ENCODE measurements at places on chromosomes 7 and 10.

GRCh38 chr7:44327981-44328380 is 2.6 kb upstream of the CAMK2B start:
- H3K4me3 ChIP-seq, result no peak overlapping the region
- no peak for DNase-seq

GRCh38 chr10:809671-810350 is 120.3 kb upstream of the DIP2C start:
- DNase-seq, result no peak
- H3K4me3 ChIP-seq, result no peak overlapping the region
- H3K27me3 ChIP-seq, result no peaks in the 10 kb centered on the region
- H3K36me3 ChIP-seq, result no peaks in the 10 kb centered on the region
- H3K27ac ChIP-seq, result no peak overlapping the region

DNA sequence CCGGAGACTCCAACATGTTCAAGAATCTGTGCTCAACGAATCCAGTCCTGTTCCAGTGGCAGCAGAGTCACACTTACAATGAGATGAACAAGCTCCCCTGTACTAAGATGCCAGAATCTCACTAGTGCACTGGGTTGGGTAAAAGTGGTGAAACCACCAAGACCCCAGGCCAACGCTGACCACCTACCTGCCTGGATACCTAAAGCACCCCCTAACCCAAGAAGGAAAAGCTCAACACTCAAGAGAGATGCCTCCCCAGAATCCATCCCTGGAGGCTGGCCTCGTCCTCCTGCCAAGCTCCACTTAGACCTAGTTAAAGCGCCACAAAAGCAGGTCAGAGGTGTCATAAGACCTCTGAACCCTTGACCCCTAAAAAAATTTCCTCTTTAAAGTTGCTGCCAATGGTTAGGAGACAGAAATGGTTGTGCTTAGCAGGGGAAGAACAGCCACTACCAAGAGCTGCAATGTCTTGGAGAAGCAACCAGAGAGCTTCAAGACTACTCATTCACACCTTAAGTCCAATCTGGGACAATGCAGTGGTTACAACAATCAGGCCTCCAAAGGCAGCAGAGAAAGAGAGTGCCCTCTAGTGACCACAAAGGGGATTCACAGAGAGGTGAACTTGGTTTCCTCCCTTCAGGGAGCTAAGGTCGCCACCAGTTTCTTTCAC is 94.6 kb upstream of the MACROH2A2 start:
- no peak overlapping the region for H3K27ac ChIP-seq
- DNase-seq, result peak; percentile 88
- no peaks in the 10 kb centered on the region for H3K27me3 ChIP-seq
- no peak overlapping the region for H3K4me3 ChIP-seq
- peaks cover 13% of the 10 kb centered on the region for H3K36me3 ChIP-seq

GRCh38 chr10:130393342-130393741 is 257.2 kb downstream of the GLRX3 start:
- H3K4me3 ChIP-seq, result no peak overlapping the region
- no peak for DNase-seq
- no peaks in the 10 kb centered on the region for H3K27me3 ChIP-seq
- H3K4me1 ChIP-seq, result no peaks in the 10 kb centered on the region
- no peak overlapping the region for H3K27ac ChIP-seq

GRCh38 chr7:47049234-47049774 is 532.6 kb downstream of the TNS3 start:
- no peak overlapping the region for H3K4me3 ChIP-seq
- DNase-seq, result no peak
- no peaks in the 10 kb centered on the region for H3K4me1 ChIP-seq

DNA sequence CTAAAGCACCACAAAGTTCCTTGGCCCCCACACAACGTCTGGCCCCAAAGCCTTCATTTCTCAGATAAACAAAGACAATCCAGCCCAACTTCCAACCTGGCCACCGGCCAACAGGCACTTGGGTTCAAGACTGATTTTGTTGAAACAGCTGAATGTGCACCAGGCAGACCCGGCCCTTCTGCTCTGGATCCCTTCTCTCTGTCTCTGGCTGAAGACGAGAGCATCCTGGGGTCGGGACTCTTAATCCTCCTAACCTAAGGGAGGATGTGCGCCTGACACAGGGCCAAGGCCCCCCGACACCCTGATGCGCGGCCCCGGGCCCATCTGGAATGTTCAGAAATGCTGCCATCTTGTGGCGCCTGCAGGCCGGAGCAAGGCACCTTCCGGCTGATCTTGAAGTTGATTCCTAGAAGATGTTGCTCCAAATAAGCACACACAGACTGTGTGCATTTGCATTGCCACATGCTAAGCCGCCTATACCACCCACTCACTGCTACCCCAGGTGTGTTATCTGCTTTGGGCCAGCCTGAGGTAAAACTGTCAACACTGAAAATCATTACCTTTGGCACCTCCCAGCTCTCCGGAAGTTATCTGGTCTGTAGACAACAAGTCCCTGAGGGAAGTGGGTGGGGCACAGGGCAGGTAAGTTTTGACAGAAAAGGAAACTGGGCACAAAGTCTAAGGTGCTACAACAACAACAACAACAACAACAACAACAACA is 98.4 kb upstream of the HABP2 start:
- H3K36me3 ChIP-seq, result no peaks in the 10 kb centered on the region
- H3K4me3 ChIP-seq, result no peak overlapping the region
- DNase-seq, result peak; percentile 45
- peaks cover 4% of the 10 kb centered on the region for H3K4me1 ChIP-seq
- H3K27me3 ChIP-seq, result no peaks in the 10 kb centered on the region

DNA sequence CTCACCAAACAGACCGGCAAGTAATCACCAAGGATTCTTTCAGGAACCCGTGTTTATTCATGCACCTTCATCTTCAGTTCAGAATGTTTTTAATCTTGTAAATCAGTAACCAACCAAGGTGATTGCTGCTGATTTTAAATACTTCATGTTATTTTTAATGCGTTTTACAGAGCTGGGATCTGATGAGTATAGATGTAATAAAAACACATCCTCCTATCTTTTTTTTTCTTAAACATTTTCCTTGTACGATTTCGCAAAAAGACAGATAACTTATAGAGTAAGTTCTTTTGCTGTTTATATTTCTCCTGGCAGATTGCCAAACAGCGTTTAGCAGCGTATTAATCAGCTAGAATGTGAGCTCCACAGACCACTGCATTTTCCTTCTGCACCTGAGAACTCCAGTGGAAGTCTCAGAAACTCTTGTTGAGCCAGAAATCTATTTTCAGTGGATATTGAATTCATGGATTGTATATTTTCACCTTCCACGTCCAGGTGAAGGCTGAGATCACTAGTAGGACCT is 397.8 kb upstream of the NRP1 start:
- peaks cover 14% of the 10 kb centered on the region for H3K4me1 ChIP-seq
- H3K4me3 ChIP-seq, result no peak overlapping the region
- H3K27me3 ChIP-seq, result no peaks in the 10 kb centered on the region

DNA sequence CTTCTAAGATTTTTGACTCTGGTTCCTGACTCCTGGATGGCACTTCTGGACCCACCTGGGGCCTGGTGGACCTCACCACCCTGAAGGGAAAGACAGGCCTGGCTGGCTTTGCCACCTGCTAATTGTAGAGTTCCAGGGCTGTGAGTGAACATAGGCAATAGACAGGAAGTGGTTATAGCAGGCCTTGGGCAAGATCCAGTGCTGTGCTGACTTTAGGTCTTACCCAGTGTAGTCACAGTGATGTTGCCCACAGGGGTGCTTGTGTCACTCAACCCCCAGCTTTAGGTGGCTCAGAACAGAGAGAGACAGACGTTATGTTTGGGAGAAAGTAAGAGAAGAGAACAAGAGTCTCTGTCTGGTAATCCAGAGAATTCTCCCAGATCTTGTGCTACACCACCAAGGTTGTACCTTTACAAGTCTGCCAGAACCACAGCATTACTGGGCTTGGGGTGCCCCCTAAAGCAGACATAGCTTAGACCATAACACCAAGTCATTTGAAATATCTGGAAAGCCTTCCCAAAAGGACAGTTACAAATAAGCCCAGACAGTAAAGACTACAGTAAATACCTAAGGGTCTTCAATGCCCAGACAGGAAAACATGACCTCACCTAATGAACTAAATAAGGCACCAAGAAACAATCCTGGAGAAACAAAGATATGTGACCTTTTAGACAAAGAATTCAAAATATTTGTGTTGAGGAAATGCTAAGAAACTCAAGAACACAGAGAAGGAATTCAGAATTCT is 303.4 kb downstream of the PCLO start:
- H3K4me3 ChIP-seq, result no peak overlapping the region
- H3K4me1 ChIP-seq, result no peaks in the 10 kb centered on the region
- H3K27me3 ChIP-seq, result no peaks in the 10 kb centered on the region
- no peak for DNase-seq
- H3K36me3 ChIP-seq, result no peaks in the 10 kb centered on the region

DNA sequence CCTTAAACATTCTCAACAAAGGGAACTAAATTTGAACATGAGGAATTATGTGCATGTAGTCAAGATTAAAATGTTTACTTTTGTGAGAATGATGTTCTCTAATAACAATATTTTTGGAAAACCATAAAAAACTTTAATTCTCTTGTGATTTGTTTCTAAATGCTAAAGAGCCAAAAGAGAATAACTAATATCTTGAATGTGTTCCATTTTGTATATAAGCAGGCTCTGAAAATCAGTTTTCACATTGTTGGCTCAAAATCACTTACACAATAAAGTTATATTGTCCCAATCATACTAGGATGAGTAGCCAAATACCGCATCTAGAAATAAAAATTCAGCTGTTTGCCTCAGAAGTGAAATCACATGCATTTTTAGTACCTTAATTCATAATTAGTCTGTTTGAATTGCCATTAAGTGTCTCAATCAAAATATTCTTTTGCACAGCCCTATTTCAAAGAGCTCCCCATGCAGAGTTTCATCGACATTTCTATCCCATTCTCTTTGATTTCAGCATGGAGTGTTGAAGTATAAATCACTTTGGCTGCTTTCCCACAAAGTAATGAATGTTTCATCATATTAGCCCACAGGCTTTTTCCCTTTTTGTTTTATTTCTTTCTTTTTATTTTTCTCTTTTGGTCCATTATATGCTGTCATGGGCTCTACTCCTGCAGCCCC is 420.3 kb upstream of the POM121L12 start:
- DNase-seq, result no peak
- H3K4me1 ChIP-seq, result no peaks in the 10 kb centered on the region
- no peaks in the 10 kb centered on the region for H3K27me3 ChIP-seq
- no peaks in the 10 kb centered on the region for H3K36me3 ChIP-seq
- no peak overlapping the region for H3K27ac ChIP-seq

DNA sequence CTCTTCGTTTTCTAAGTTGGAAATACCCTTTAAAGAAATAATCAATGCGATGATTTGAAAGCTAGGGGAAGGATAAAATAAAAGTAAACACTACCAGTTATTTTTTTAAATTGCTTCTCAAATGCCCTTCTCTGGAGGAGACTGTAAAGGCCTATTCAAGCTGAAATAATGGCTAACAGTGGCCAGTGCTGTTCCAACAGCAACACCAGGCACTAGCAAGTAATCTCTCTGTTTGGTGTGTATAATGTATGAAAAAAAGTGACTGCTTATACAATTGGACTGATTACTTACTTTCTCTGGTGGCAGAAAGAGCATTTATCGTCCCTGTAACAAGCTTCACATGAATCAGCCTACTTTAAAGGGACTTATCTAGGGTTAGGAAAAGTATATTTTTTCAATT is 102.7 kb downstream of the CSTF2T start:
- no peak overlapping the region for H3K27ac ChIP-seq
- DNase-seq, result no peak
- no peaks in the 10 kb centered on the region for H3K27me3 ChIP-seq
- H3K4me3 ChIP-seq, result no peak overlapping the region

- H3K27me3 ChIP-seq, result no peaks in the 10 kb centered on the region
- peaks cover 48% of the 10 kb centered on the region for H3K4me1 ChIP-seq
- no peak for DNase-seq
- H3K36me3 ChIP-seq, result peaks cover 14% of the 10 kb centered on the region
- H3K4me3 ChIP-seq, result no peak overlapping the region
Measured at GRCh38 chr10:79146611-79147130, 77.9 kb downstream of the ZMIZ1 start.

GRCh38 chr10:46524472-46525176 is 31.8 kb downstream of the GPRIN2 start:
- no peaks in the 10 kb centered on the region for H3K27me3 ChIP-seq
- no peaks in the 10 kb centered on the region for H3K36me3 ChIP-seq
- peaks cover 52% of the 10 kb centered on the region for H3K4me1 ChIP-seq
- peak overlapping the region; percentile 97 for H3K27ac ChIP-seq
- DNase-seq, result peak; percentile 77

GRCh38 chr7:31028006-31028405 is 24.1 kb upstream of the ADCYAP1R1 start:
- no peak for DNase-seq
- H3K36me3 ChIP-seq, result no peaks in the 10 kb centered on the region
- no peak overlapping the region for H3K27ac ChIP-seq
- no peaks in the 10 kb centered on the region for H3K4me1 ChIP-seq

GRCh38 chr10:43939939-43940820 is 291.5 kb upstream of the ZNF32 start:
- H3K4me1 ChIP-seq, result no peaks in the 10 kb centered on the region
- no peaks in the 10 kb centered on the region for H3K27me3 ChIP-seq
- no peaks in the 10 kb centered on the region for H3K36me3 ChIP-seq
- no peak overlapping the region for H3K4me3 ChIP-seq
- no peak overlapping the region for H3K27ac ChIP-seq

- H3K4me1 ChIP-seq, result 0 out of 2 replicates have a peak, but pooled peaks cover under 1% of the 10 kb centered on the region
- DNase-seq, result no peak
- peaks cover 4% of the 10 kb centered on the region for H3K36me3 ChIP-seq
- no peak overlapping the region for H3K27ac ChIP-seq
Measured at GRCh38 chr10:62177111-62177510, 91.5 kb downstream of the RTKN2 start.

DNA sequence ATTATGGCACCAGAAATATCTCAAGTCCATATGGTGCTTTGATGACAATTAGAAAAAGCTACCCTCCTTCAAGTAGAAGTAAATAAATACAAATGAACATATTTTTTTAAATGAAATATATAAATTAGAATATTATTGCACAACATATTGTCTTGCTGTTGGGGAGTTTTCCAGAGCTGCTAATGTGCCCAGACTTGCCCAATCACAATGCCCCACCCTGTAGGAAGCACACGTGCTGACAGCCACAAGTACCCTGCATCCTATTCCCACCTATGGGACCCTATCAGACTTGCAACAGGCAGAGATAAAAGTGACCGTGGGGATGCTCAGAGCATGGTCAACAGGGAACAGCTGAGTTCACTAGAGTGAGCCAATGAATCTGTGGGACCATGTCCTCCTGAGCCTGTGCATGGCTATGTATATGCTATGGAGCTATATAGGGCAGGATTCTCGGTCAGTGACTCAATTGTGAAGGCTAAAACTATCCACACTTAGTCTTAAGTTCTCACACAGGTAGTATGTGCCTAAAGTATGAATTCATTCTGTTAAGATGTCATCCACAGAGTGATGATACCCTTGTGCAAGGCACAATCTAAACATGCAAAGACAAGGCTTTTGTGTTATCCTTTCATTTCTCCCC is 336.0 kb downstream of the HGF start:
- no peaks in the 10 kb centered on the region for H3K36me3 ChIP-seq
- no peak overlapping the region for H3K4me3 ChIP-seq
- no peak for DNase-seq
- H3K4me1 ChIP-seq, result no peaks in the 10 kb centered on the region
- H3K27ac ChIP-seq, result no peak overlapping the region

GRCh38 chr10:7980196-7980595 is 74.3 kb upstream of the GATA3 start:
- DNase-seq, result no peak
- H3K27me3 ChIP-seq, result no peaks in the 10 kb centered on the region
- no peak overlapping the region for H3K4me3 ChIP-seq
- no peaks in the 10 kb centered on the region for H3K36me3 ChIP-seq
- no peaks in the 10 kb centered on the region for H3K4me1 ChIP-seq

Measured in PC-3 (cell line).